ENCODE measurements at places on chromosomes 5 and 9. TPM values are rescaled to one million over a fixed set of nuclear protein-coding genes. Genes with fewer than 3 reads are reported as not detected.

The LHFPL2 gene
- total RNA-seq: 10.1 TPM

The AQP3 gene
- 9.9 TPM for total RNA-seq

The GRM6 gene
- not detected for total RNA-seq

The S100Z gene
- not detected for total RNA-seq

The PCDHGC4 gene
- not detected for total RNA-seq

The TAF11L13 gene
- total RNA-seq: not detected

The ANKDD1B gene
- total RNA-seq: 0.20 TPM

GRCh38 chr9:16029046-16029615 lies 476.3 kb downstream of the CCDC171 start:
- H3K27ac ChIP-seq: no peak overlapping the region
- no peak for DNase-seq
- no peak overlapping the region for H3K4me3 ChIP-seq
- no peaks in the 10 kb centered on the region for H3K27me3 ChIP-seq

DNA sequence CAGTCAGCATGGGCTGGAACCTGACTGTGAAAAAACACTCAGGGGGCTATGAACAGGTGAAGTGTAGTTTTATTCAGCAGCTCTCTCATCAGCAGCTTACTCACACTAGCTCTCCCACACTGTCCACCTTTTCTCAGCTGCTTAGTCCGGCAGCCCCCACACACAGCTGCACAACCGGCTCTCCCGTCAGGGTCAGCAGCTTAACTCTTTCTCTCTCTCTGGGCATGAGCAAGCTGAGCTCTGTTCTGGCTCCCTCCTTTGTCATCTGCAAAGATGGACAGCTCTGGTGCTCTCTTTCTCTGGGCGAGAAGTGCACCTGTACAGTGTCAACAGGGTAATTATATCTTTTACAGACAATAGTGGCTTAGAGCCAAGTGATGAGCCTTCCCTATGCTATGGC lies 8.2 kb downstream of the DMAC1 start:
- no peaks in the 10 kb centered on the region for H3K27me3 ChIP-seq
- no peaks in the 10 kb centered on the region for H3K4me1 ChIP-seq
- DNase-seq: no peak
- H3K27ac ChIP-seq: no peak overlapping the region

- no peaks in the 10 kb centered on the region for H3K4me1 ChIP-seq
- no peaks in the 10 kb centered on the region for H3K27me3 ChIP-seq
- no peaks in the 10 kb centered on the region for H3K36me3 ChIP-seq
- no peak for DNase-seq
- no peak overlapping the region for H3K4me3 ChIP-seq
These were observed 421.4 kb upstream of the WWC1 start for GRCh38 chr5:167870055-167870454.

DNA sequence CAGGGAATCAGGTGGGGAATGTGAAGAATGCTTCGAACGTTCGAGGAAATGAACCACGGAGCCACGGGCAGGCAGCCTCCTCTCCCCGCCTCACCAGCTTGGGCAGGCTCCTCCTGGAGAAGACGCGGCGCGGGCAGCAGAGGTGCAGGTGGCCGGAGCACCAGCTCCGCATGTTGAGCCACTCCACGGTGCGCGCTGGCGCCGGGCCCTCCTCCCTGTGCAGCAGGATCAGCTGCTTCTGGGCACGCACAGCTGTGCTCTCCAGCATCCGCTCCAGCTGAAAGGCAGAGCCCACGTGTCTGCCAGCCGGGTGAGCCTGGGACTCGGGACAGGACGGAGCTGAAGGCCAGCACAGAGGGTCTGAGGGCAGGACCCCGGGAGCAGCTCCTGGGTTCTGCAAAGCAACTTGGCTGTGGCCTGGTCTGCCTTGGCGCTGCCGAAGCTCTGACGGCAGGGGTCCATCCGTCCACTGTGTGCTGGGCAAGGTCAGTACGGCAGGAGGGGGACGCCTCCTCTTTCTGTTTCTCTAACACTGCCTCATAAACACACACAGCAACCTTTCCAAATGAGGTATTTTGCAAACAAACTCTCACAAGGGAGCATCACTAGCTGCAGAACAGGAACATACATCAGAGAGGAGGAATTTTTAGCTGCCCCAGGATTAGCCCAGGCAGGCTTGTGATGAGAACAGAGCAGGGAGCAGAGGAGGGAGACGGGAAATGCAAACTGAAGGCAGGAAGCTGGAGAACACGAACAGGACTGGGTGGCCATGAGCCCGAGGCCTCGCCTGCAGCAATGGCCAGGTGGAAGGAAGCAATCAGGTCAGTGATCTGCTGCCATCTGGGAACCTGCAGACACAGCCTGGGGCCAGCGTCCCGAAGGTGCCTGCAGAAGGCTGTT lies 20.1 kb upstream of the NSMF start:
- no peak overlapping the region for H3K4me3 ChIP-seq
- H3K4me1 ChIP-seq: peaks cover 17% of the 10 kb centered on the region
- DNase-seq: no peak
- no peaks in the 10 kb centered on the region for H3K36me3 ChIP-seq

DNA sequence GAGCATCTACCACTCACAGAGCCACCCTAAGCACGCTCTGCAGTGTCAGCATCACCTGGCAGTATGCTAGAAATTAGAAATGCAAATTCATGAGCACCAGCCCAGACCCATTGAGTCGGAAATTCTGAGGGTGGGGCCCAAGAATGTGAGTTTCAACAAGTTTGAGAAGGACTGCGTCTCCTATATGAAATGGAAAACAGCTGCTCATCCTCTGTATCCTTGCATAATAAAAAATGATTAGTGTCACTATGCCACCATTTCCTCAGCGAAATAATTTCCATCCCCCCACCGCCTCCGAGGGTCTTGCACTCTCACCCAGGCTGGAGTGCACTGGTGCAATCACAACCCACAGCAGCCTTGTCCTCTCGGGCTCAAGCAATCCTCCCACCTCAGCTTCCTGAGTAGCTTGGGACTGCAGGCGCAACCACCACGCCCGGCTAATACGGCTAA lies 1.3 kb upstream of the IQGAP2 start:
- H3K4me1 ChIP-seq: peaks cover 11% of the 10 kb centered on the region
- H3K27ac ChIP-seq: no peak overlapping the region
- no peak for DNase-seq
- H3K36me3 ChIP-seq: no peaks in the 10 kb centered on the region
- H3K4me3 ChIP-seq: peak overlapping the region; percentile 76

DNA sequence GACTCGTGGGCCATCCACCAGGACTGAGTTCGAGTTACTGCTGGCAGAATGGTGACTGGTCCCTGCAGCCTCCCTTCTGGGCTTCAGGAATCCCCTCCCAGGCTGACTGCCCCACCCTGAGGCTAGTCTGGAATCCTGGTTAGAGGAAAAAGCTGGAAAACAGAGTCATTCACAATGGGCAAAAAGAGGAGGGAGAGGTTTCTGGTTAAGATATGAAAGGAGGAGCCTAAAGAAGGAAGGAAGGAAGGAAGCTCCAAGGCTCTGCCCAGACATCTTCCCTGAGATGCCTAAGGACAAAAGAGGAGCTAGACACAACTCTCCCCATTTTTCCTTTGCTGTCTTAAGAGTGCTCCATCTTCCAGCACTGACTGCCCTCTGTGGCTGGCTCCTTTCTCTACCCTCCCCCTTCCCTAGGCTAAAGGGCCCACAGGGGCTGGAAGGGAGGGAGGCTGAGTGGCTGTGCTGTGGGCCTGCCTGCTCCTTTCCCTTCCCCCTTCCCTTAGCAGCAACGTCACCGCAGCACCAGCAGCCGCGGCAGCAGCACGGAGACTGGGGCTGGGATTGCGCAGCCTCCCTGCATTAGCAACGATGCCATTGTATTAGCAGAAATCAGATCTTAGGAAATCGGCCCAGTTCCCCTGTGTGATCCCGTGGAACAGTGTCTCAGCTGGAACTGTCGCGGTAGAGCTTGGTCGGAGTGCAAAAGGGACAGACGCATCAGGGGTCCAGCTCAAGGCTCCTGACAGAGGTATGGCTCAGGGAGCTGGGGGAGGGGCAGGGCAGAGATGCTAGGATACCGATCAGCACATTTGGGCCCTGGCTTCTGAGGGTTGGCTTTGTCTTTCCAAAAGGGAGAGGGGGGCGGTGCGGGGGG lies 48.7 kb downstream of the RUSC2 start:
- H3K4me1 ChIP-seq: no peaks in the 10 kb centered on the region
- no peaks in the 10 kb centered on the region for H3K36me3 ChIP-seq
- no peak overlapping the region for H3K27ac ChIP-seq
- no peaks in the 10 kb centered on the region for H3K27me3 ChIP-seq
- DNase-seq: no peak

DNA sequence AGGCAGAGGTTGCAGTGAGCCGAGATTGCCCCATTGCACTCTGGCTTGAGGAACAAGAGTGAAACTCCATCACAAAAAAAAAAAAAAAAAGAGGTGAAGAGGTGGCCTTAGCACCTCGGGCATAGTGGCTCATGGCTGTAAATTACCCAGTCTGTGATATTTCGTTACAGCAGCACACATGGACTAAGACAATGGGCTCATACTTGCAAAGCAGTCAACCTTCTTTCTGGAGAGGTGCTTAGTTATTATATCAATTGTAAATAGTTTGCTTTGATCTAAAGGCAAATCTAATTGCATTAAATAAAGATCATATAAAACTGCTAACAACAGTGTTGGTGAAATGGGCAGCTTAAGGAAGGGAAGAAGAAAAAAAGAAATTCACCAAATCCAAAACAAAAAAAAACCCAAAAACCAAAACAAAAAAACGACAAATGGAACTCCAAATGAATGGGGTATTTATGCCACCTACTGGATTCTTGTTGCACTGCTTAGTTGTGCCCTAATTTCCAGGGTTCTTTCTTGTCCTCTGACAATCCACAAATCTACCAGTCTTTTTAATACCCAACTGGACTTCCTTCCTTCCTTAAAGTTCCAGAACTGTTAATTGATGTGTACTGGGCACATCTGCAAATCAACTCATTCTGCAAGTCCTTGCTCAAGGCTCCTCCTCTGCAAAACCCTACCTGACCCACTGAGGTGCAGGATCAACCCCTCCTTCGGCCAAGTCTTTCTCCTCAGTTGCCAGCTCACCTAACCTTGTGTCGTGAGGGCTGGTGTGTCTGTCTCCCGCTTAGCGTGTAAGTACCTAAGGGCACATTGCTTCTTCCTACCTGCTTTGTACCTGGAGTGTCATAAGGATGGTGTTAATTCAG lies 35.0 kb upstream of the DMRT1 start:
- H3K27ac ChIP-seq: no peak overlapping the region
- DNase-seq: no peak
- no peaks in the 10 kb centered on the region for H3K27me3 ChIP-seq
- H3K36me3 ChIP-seq: no peaks in the 10 kb centered on the region

- H3K27me3 ChIP-seq: no peaks in the 10 kb centered on the region
- H3K36me3 ChIP-seq: no peaks in the 10 kb centered on the region
- no peak for DNase-seq
- no peak overlapping the region for H3K4me3 ChIP-seq
- no peak overlapping the region for H3K27ac ChIP-seq
- no peaks in the 10 kb centered on the region for H3K4me1 ChIP-seq
These were observed 112.8 kb upstream of the ICE1 start for GRCh38 chr5:5309645-5310044.

DNA sequence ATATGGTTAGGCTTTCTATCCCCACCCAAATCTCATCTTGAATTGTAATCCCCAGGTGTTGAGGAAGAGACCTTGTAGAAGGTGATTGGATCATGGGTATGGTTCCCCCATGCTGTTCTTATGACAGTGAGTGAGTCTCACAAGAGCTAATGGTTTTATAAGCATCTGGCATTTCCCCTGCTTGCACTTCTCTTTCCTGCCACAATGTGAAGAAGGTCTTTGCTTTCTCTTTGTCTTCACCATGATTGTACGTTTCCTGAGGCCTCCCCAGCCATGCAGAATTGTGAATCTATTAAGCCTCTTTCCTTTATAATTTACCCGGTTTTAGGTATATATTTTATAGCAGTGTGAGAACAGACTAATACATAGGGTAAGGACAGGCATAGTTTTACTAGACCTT lies 334.5 kb downstream of the TLR4 start:
- H3K36me3 ChIP-seq: no peaks in the 10 kb centered on the region
- H3K4me3 ChIP-seq: no peak overlapping the region
- H3K27ac ChIP-seq: no peak overlapping the region
- no peaks in the 10 kb centered on the region for H3K4me1 ChIP-seq

DNA sequence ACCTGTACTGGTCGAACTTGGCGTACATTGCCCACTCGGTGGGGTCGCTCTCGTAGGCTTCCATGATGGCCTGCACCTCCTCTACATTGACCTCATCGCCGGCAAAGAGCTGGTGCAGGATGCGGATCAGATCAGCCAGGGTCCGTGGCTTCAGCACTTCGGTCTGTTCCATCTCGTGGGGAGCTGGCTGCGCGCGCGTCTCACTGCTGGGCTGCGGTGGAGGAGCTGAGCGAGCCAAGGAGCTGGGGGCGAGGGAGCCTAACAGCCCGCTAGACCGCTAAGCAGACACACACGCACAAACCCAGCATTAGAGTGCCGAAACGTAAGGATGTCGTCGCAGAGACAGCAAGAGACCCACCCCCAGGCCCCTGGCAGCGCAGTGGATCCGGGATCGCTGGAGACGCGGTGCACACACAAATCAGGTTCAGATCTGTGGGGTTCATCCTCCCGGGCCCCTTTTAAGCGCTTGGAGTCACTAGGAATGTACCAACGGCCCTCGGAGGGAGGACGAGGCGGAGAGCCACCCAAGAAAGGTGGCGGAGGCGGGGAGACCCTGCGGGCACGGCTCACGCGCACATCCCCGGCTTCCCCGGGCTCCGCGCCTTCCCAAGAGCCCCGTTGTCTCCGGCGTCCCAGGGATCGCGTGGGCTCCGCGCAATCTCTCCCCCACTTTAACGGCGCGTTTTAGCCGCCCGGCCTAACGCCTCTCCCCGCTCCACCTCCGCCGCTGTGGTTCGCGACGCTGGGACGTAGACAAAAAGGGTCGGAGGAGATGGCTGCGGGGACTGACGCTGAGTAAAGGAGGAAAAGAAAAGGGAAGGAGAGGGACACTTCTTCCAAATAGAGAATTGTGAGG lies at the start of gene CDO1:
Gene CDO1, minus strand, starts transcription at position 434 of the 856 bp plus-strand sequence. Its CDS starts 262 bp downstream, at position 172.
- H3K27ac ChIP-seq: no peak within 1 kb of the TSS
- no peaks in the 10 kb centered on the region for H3K36me3 ChIP-seq
- H3K4me3 ChIP-seq: no peak within 1 kb of the TSS
- H3K4me1 ChIP-seq: no peaks in the 10 kb centered on the region
- DNase-seq: no peak

GRCh38 chr5:144219869-144220268 lies 49.2 kb downstream of the KCTD16 start:
- H3K36me3 ChIP-seq: no peaks in the 10 kb centered on the region
- peaks cover 18% of the 10 kb centered on the region for H3K27me3 ChIP-seq
- no peaks in the 10 kb centered on the region for H3K4me1 ChIP-seq
- no peak for DNase-seq
- no peak overlapping the region for H3K27ac ChIP-seq

- H3K27ac ChIP-seq: no peak overlapping the region
- peaks cover 88% of the 10 kb centered on the region for H3K36me3 ChIP-seq
- DNase-seq: no peak
- H3K4me3 ChIP-seq: no peak overlapping the region
- H3K27me3 ChIP-seq: no peaks in the 10 kb centered on the region
These were observed 7.1 kb downstream of the BRD9 start for GRCh38 chr5:885529-885928.

- no peaks in the 10 kb centered on the region for H3K4me1 ChIP-seq
- no peak for DNase-seq
- H3K4me3 ChIP-seq: no peak overlapping the region
- no peak overlapping the region for H3K27ac ChIP-seq
These were observed 42.5 kb downstream of the NUP214 start for GRCh38 chr9:131167936-131168335.

Measured in PC-9 (cell line).